ENCODE measurements at places on chromosomes 1 and 21.

GRCh38 chr1:178093951-178094738 lies at the start of gene RASAL2:
Gene RASAL2 (plus strand): TSS chr1:178094104. CDS start chr1:178094493, 389 bp downstream.
- no peak for DNase-seq

DNA sequence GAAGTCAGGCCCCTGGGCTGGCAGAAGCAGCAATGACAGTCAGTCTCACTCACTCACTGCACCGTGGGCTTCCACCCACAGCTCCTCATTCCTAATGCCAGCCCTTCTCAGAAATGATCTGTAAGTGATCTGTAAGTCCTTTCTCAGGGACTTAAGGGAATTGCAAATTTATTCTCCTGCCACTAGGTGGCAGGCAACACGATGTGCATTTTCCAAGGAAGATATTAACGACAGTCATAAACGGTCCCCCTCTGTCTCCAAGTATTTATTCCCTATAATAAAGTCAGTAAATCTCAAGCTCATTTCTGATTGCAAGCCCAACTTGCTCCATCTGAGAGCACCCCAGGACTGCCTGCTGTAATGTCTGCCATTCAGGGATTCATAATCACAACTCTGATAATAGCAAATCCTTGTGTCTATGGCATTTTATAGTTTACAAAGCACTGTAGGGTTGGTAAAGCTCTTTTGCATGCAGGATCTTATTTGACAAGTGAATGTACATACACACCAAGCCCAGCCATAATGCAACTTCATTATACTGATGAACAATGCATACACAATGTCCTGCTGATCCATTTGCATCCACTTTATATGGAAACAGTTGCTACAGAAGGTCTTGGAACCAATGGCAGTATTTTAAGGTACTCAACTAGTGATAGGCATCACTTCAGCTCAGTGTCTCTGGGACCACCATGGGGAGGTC lies 380.5 kb upstream of the CAMK1G start:
- no peak for DNase-seq

DNA sequence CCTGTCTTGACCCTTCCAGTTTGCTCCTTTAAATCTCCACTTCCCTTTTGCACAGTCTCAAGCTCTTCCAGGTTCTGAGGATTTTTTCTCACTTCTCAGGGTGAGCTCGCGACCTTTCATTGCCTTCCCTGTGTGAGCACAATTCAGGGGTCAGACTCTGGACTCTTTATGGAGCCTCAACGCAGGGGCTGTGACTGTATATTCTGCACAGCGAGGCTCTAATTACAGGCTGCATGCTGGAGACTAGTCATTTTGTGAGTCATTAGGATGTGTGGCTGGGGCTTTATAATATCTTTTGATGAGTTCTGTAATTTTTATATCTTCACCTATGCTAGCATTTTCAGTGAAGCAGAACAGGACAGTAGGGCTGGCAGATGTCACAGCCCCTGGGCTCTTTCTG lies 270.7 kb downstream of the KAZN start:
- no peak for DNase-seq

GRCh38 chr1:5447503-5447960 lies 544.7 kb downstream of the NPHP4 start:
- no peak for DNase-seq

- DNase-seq: no peak
Observed at GRCh38 chr1:8402109-8402710, 84.3 kb downstream of the SLC45A1 start.

DNA sequence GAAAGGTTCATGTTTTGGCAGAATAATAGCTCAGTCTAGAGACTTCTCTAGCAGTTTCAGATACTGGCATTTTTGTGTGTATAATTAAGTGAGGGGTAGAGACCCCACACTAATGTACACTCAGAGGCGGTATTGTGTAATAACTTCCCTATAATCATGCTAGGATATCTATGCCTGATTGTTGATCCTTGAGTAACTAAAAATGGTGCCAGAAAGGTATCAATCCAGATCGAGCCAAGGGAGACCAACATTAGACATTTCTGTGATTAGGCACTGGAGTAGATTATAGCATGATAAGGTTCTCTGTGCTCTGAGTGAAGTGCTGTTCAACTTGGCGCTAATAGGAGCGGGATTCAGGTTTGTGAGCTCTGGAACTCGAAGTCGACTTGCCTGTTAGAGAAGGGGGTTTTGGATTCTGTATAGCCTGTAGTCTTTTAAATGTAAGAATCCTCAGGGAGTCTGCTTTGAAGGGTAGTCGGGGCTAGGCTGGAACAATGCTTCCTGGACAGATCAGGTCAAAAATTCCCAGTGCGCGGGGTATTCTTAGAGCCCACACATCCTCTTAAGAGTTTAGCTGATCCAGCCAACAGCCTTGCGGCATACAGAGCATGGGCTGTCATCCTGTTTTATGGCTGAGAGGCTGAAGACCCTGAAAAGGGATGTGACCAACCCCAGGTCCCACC lies 24.2 kb downstream of the MAN1C1 start:
- no peak for DNase-seq

GRCh38 chr1:208731981-208732821 lies 488.0 kb upstream of the PLXNA2 start:
- DNase-seq: no peak

- no peak for DNase-seq
Observed at GRCh38 chr1:31595836-31596736, 19.8 kb downstream of the TINAGL1 start.

DNA sequence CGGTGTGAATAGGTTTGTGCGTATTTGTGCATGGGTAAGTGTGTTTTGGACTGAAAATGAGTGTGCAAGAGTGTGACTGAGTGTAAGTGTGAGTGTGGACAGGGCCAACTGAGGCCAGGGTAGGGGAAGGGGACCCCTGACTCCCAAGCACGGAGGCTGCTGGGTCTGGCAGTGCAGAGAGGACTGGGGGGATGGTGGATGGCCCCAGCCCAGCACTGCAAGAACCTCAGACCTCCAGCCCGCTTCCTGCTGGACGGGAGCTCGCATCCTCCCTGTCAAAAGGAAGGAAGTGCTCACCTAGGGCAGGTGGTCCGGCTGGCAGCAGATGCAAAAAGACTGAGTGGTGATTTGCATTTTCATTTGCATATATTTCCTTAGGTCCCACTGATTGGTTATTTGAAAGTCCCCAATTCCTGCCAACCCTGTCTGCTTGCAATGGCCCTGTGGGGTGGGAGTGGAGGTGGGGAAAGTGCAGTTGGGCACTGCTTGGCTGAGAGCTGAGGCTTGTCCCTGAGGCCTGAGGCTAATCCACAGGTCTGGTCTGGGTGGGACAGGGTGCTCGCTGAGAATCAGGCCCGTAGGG lies 42.8 kb upstream of the CASZ1 start:
- DNase-seq: no peak
